ENCODE measurements at places on chromosomes 1 and 21.

DNA sequence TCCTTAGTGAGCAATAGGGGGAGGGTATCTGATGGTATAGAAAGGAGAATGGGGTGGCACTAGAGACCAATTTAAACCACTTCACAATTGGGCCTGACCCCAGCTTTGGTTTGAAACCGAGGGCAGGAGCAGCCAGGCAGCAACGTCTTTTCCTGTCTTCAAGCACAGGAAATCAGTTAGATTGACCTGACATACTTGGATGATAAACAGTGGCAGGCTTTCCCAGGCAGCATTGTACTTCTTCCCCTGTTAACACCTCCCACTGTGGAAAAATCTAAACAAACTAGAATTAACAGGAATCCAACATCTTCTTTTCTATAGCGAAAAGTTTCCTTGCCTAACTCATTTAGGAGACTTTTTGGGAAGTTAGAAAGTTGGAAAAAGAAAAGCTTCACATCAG, 40.6 kb downstream of the SELL start:
- DNase-seq, result no peak

GRCh38 chr1:222798975-222799374, 15.9 kb upstream of the DISP1 start:
- DNase-seq, result no peak

GRCh38 chr1:151008244-151009205, at the start of gene PRUNE1:
Gene PRUNE1 (plus strand): TSS chr1:151008449. CDS start chr1:151008633, 184 bp downstream.
- peak; percentile 91 for DNase-seq

- no peak for DNase-seq
These were observed 234.6 kb upstream of the KAZN start for GRCh38 chr1:14363707-14364413.

DNA sequence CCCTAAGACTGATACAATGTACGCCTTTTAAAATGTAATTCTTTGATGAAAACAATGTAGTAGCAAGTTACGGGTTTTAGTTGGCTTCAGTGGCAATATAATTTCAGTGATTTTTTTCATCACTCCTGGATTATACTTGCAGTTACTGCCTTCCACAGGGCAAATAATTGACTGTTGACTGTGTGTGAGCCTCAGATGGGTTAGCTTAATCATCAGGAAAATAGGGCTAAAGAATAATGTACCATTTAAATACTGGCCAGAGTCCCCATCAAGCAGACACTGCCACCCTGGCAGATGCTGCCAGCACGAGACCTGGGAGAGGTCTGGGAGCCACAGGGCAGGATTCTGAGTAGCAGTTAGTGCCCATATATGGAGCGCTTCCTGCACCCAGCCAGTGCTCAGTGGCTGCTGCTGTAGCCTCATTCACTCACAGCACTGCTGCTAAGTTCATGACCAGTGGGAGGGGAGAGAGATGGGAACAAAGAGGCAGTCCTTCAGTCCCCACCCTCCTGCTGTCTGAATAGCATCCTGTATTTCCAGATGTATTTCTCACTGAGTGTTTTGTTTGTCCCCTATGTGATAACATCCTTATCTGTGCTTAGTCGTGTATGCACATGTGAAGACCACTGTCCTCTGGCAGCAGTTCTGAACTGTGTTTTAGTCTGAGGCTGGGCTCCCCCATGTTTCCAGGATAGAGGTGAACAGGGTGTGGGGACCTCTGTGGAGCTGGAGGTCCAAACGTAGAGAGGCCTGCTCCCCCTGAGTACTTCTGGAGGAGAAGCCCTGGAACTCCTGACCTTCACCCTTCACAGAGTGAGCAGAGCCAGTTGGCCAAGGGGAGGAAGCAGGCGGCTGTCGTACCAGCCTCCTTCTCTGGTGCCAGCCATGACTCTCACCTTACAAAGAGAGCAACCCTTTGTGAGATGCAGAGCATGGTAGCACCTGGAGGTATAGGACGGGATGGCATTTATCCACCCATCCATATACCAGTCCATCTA, 80.4 kb downstream of the ADARB1 start:
- no peak for DNase-seq

GRCh38 chr1:99119188-99119587, 114.5 kb upstream of the PLPPR5 start:
- no peak for DNase-seq

- no peak for DNase-seq
These were observed 50.4 kb downstream of the SLC16A1 start for GRCh38 chr1:112905395-112906149.

DNA sequence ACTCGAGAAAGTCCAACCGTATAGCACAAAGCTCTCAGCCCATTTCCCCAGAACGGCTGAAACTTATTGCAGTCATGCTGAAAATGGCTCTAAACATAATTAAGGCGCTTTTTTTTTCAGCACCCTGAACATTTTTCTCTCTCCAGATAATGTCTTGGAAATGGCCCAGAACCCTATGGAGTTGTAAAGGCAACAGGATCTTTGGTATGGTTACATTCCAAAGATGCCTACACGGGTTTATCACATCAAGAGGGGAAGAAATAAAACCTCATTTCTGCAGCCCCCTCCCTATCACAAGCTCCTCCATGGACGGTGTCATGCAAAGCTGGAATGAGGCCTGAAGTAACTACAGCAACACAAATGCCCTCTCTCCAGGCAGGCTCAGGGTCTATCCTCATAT, 126.4 kb upstream of the GALNT2 start:
- DNase-seq, result no peak

GRCh38 chr1:222523852-222524251, 24.1 kb downstream of the HHIPL2 start:
- no peak for DNase-seq

GRCh38 chr1:190172651-190173430, 304.8 kb downstream of the BRINP3 start:
- DNase-seq, result no peak

DNA sequence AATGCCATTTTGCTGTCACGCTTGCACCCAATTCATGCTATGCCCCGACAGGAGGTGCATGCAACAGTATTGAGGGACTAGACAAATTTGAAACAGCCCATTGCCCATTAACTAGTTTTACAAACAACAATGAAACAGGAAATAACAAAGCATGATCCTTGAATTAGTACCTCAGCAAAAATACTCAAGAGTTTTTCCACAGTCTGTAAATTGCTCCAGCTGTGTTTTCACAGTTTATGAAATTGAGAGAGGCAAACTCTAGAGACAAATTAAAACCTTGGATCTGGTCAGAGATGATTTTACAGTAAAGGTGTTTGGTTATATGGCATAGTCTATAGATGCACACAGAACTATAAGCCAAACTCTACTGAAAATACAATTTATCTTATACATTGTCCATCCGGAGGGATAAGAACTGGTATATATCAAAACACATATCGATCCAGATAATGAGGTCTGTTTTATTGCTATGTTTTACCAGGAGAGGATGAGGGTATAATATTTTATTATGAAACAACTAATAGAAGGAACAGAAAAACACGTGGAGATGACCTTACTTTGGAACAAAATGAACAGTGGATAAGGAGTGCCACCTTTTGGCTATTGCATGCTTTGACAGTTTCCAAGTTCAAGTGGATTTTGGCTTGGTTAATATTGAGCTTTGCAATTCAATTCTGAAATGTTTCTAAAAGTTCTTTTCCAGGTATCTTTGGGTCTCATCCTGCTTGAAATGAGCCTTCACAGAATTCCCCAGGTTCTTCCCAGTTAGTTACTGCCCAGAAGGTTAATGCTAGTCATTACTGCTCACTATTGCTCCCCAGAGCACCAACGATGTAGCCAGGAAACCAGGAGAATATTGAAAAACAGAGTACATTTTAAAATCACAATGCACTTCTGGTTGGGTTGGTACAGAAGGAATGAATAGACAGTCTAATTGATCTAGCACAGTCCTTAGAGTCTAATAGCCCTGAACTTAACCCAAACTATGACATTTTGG, 45.7 kb downstream of the ZC3H11B start:
- DNase-seq, result no peak

DNA sequence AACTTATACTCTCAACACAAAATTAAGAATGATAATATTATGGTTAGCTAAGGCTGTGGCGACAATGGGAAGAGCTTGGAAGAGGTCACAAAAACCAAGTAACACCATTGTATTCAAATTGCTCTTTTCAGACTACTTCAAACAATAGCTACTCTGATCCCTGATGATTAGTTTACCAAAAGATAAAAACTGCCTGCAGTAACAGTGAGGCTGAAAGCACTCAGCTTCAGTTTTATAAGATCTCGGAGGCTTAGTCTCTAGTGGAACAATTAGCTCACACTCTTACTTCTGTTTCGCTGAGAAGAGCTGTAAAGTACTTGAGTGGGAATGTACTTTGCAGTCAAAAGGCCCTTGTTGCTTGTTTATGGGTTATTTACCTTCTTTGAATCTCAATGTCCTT, 278.5 kb downstream of the LRRC7 start:
- DNase-seq, result no peak

- no peak for DNase-seq
These were observed 1.3 kb upstream of the NPPB start for GRCh38 chr1:11860083-11860482.

- DNase-seq, result peak; percentile 46
These were observed 390 bp upstream of the S100A9 start for GRCh38 chr1:153357076-153357852.

GRCh38 chr1:114328361-114328904, 174.8 kb upstream of the SYT6 start:
- no peak for DNase-seq

DNA sequence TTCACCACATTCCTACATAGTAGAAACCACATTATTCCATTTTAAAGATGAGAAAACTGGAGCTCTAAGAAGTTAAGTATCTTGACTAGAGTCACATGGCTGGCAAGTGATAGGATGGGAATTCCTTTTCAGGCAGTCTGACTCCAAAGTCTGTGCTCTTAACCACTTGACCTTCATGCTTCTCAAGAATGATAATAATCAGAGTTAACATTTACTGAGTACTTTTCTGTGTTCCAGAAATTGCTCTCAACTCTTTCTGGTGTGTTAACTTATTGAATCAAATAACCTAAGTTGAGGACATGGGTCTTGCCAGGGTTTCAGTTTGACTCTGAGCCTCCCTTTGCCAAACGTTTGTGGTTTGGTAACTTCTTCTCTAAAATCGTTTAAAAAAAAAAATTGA, 169.4 kb downstream of the RASAL2 start:
- DNase-seq, result no peak

GRCh38 chr21:33963848-33964555, 48.4 kb upstream of the ATP5PO start:
- DNase-seq, result no peak

GRCh38 chr21:46157396-46157986, 2.1 kb upstream of the FTCD start:
- DNase-seq, result no peak

DNA sequence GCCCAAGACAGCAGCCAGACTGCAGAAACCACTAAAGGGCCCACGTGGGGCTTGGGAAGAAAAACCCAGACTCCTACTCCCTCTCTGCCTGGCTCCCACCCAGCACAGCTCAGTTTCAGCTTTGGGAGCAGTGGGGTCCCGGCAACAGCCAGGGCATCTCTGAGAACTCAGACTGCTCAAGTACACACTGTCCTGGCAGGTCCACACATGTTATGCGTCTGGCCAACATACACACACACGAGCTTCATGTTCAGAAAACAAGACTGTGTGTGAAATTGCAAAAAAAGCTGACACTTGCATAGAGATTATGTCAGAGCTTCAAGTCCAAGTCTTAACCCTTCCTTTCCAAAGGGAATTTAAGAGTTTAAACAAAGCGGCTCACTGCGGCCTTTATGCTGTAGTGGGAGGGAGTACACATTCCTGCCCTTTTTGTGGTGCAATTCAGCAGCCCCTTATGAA, 136.6 kb upstream of the CD34 start:
- DNase-seq, result peak; percentile 85

DNA sequence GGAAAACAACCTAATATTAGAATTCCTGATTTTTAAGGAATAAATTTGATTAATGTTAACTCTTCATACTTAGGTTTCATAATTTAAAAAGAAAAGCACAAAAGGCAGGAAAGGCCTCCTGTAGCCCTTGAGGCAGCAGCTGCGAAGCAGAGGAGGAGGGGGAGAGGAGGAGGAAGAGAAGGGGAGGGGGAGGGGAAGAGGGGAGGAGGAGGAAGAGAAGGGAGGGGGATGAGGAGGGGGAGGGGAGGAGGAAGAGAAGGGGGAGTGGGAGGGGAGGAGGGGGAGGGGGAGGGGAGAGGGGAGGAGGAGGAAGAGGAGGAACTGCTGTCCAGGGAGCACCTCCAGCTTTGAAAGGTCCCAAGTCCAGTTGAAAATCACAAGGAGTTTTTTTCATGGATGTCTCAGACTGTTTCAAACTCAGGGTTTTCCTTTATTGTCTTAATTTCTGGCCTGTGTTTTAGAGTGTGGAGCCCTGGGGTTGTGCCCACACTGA, 35.1 kb upstream of the DIP2A start:
- DNase-seq, result no peak

DNA sequence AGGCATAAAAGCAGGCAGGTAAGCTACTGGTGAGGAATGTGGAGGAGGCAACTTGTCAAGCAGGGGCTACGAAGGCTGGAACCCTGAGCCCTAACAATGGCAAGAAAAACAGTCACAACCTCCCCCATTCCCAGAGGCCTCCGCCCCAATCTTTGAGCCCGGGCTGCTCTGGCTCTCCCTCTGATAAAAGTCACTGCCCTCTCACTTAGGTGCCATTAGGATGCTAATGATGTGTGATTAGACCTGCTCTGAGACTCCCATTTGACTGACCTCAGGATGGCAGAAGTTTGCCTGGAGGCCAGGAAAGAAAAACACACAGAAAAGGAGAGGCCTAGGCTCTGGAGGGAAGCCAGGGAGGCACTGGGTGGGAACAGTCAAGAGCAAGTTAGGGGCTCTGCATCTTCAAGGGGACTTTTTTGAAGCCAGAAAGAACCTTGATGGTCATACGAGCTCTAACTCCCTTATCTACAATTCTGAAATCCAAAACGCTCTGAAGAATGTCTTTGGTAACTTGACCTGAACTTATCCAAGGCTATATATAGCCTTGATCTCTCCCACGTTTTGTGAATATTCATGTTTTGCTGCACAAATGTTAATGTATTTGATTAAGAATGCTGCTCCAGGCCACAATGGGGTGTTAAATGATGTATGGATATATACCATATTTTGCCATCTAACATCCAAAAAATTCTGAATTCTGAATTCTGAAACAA, 98.9 kb downstream of the TRABD2B start:
- no peak for DNase-seq

GRCh38 chr1:154456631-154457030, 45.4 kb upstream of the TDRD10 start:
- DNase-seq, result no peak

DNA sequence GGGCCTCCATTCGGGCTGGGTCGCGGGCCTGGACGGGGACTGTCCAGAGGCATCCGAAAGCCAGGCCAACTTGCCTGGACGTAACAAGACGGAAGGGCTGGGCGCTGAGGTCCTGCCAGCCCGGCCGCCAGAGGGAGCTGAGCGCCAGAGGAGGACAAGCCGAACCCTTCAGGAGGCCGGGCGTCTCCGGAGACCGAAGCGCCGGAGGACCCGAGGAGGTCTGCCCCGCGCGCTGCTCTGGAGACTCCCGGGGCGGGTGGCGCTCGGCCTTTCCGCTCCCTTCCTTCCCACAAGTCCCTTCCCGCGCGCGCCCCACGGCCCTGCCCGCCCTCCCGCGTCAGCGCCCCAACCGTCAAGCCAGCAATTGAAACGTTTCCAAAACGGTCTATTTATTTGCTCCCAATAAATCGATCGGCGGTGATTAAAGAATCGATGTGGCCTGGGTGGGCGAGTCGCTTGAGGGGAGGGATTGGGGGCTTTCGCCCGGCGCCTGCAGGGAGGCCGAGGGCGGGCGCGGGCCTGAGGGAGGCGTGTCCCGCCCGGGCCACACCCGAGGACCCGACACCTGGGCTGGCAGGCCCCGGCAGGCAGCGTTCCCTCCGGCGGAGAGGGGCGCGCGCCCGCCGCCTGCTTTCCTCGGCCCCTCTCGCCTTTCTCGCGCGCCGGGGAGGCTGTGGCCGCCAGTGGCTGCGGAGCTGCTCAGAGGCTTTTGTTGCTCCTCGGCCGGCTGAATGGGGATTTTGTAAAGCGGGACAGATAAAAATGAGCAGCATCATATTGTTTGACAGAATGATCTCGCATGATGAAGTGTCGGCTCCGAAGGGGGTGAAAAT, 5.2 kb upstream of the FOXD3 start:
- no peak for DNase-seq

Measured in tibial nerve (tissue), 4 donors.